ENCODE measurements at places on chromosomes 7 and 10.
A peak's percentile ranks its signal among the peaks of the same experiment; 100 is the strongest.

DNA sequence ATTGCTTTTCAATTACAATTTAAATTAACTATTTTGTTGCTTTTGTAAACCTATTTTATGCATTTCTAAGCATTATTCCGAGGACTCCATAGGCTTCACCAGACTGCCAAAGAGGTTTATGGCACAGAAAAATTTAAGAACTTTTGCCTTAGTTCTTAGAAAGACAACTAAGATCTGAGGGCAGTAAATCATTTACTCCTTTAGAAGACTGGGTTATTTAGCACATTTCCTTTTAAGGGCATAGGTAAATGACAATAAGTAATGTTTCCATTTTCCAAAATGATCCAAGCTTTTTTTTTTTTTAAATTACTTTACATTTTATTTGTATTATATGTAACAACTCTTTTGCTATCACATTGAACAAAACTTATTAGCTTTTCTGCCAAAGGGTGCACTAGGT, 15.0 kb upstream of the STEAP4 start:
- no peak for DNase-seq

DNA sequence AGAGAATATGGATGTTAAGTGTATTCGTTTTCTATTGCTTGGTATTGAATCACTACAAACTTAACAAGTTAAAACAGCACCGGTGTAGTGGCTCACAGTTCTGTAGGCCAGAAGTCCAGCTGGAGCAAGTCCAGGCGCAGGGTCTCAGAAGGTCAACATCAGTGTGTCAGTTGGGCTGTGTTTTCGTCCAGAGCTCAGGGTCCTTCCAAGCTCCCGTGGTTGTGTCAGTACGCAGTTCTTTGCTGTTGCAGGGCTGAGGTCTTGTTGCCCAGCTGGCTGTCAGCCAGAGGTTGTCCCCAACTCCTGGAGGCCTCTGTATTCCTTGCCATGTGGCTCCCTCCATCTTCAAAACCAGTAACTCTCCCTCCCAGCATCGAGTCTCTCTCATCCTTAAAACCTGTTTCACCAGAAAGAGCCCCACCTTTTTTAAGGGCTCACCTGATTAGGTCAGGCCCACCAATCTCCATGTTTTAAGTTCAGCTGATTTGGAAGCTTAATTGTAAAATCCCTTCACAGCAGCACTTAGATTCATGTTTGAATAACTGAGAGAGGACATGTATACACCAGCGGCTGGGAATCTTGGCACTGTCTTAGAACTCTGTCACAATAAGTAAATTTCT, 26.8 kb downstream of the ACADSB start:
- DNase-seq, result no peak

DNA sequence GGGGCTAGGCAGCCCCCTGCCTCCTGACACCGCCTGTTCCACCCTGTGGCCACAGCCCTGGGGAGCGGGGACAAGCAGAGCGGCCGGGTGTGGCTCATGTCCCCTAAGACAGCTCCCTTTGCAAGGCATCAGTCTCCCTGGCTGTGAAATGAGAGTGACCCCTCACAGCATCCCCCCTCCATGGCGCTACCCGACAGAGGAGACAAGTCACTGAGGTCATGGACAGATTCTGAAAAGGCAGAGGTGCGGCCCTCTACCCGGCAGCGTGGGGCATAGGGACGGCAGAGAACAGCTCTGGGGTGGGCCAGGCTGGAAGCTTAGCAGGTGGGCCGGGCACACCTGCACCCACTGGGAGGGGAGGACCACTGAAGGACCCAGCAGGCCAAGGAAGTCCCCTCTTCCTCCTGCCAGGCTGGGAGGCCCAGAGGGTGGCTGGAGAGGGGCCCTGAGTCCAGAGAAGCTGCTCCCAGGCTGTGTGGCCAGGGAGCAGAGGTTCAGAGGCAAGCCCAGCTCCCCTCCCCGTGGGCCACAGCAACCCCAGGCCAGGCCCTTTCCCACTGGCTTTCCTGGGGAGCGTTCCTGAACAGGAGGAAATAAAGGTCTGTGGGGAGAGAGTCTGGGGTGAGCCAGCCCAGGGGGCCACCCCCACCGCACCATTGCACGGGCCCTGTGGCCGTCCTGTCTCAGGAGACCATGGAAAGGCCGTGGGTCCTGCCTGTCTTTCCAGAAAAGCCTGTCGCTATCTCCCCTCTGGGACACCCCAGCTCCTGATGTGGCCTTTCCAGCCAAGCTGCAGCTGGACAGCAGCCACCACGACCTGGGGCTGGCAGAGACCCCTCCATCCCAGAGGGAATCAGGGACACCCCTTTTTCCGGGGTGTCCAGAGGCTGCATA, 1.7 kb downstream of the ADAP1 start:
- DNase-seq, result no peak

- DNase-seq, result no peak
Observed at GRCh38 chr10:124281666-124282065, 137.1 kb downstream of the OAT start.

DNA sequence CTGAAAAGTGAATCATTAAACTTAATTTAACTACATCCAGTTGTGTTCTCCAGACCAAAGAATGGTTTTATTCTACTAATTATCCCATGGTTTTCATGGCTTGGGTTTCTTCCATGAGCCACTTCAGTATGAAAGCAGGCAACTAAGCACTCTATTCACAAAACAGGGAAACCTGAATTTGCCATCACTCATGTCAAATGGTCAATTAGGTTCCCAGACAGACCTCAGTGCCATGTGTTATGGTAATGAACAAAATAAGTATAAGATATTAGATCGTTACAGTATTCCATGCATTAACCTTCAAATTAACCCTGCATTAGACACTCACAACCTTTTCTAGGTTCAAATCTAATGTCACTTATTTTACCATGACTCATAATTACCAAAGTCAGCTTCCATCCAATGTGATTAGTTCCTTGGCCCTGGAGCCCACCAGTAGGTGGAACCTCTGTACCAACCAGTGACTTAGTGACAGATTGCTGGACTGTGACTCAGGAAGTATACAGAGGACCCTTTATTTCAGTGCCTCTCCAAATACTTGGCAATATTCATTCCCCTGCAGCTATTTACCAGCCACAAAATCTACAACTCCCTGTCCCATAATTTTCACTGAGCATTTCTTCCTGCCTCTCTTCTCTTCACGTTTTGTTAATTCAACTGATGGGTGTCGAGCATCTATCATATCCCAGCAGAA, 1270.2 kb upstream of the SORCS1 start:
- DNase-seq, result no peak

- DNase-seq, result no peak
Observed at GRCh38 chr10:124707551-124707950, 36.6 kb downstream of the FAM53B start.

DNA sequence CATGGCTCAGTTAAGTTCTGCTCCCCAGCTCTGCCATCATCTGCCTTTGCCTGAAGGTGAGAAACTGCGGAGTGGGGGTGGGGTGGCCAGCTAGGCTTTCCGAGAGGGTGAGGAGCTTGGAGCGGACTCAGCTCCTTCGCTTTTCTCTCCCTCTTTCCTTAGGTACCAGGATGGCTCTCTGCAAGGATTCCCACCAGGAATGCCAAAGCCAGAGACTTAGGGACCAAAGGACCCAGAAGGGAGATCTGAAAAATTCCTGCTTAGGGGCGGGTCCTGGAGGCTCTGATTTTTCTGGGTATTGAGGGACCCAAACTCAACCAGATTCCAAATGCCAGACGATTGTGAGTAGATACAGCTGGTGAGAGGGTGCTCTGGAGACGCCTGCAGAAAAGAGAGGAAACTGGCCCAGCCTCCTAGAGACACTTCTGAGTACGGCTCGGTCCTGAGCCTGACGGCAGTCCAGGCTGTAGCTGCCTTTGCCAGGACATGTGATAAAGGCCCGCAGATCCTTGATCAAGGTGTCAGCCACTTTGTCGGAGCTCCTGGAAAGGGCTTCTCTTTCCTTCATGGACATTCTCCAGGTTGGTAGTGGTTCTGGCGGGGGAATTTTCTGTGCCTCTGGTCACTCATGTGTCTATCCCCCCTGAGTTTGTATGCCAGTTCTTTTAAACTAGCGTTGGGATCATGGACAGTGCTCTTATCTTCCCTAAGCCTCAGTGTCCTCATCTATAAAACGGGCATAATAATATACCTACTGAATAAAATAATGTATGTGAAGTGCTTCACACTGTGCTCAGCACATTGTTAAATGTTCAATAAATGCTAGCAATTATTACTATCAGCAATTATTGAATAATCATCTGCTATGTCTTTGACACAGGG, 42.5 kb upstream of the BTRC start:
- DNase-seq, result no peak

GRCh38 chr10:101797403-101798059, 14.3 kb upstream of the NPM3 start:
- DNase-seq, result no peak

- DNase-seq, result peak; percentile 49
Observed at GRCh38 chr10:103295374-103296015, 18.6 kb downstream of the INA start.

DNA sequence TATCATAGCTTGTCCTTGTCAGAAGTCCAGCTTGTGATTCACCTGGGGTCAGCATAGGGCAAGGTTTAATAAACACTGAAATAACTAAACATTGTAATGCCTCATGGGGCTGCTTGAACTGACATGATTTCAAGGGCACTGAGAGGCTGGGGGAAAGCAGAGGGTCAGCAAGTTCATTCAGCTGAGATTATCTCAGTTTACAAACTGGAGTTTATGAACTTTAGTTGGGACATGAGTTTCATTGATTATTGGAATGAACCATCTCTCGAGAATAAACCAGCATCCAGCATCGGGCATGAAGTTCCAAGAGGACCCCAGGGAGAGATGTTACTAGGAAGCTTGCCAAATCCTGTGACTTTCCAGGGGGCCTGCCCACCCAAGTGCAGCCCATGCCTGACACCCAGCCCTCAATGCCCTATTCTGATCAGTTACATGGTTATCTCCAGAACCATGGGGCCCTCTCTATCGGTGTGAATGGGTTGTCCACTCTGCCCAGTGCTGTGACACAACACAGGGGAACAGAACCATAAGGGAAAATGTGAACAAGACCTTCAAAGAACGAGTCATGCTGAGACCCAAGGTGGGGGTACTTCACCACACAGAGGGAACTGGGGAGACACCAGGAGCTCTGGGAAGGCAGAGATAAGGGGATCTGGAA, 7.9 kb upstream of the CYP3A7 start:
- DNase-seq, result no peak

GRCh38 chr7:158815083-158815799, 14.1 kb downstream of the ESYT2 start:
- DNase-seq, result no peak

DNA sequence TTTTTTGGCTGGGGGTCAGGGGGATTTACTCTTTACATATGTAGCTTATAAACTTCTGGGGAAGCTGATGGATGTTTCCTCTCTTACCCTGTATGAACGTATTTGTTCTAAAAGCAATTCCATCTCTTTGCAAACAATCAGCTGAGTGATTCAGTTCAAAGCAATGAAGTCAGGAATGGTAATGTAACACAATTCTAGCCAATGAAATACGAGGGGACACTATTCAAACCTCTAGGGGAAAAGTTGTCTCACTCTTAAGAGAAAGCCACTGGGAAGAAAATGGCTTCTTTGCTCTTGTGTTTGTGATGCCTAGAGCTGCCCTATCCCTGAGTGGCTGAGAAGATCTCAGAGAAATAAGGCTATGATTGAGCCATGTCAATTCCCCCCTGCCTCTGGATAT, 134.8 kb upstream of the SEMA3C start:
- DNase-seq, result no peak

- DNase-seq, result no peak
Observed at GRCh38 chr10:97656777-97657176, 16.3 kb downstream of the PI4K2A start.

DNA sequence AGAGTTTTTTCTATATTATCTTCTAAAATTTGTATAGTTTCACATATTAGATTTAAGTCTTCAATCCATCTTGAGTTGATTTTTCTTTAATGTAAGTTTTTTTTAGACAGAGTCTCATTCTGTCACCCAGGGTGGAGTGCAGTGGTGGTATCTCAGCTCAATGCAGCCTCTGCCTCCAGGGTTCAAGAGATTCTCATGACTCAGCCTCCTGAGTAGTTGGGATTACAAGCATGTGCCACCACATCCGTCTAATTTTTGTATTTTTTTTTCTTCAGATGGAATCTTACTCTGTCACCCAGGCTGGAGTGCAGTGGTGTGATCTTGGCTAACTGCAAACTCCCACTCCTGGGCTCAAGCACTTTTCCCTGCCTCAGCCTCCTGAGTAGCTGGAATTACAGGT, 143.4 kb upstream of the ZNF92 start:
- DNase-seq, result no peak

- DNase-seq, result no peak
Observed at GRCh38 chr7:117873310-117874190, at the start of gene CTTNBP2. Gene CTTNBP2, minus strand, starts transcription at chr7:117873441. Its CDS starts 26 bp downstream, at chr7:117873415.

DNA sequence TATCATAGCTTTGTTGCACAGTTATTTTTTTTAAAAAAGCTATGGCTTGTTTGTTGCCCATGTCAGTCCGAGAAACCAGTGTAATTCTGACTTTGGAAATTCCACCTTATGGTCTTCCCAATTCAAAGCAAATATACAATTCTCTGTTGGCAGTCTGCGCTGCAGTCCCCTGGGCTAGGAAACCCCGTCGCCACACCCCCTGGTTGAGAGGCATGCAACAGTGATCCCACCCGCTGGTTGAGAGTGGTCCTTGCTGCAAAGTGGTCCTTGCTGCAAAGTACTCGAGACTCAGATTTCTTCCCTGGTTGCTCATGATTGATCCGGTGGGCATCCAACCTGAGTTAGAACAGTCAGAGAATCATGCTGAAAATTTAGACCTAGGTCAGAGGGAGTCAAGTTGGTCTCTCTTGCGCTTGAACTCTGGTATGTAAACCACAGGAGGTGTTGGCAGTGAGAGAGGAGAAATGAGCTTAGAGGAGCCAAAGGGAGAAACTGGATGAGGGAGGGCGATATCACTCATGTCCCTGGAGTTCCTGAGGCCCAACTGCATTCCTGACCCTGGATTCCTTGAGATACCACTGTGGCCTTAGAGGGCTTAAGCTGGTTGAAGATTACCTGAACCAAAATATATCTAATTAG, 45.0 kb upstream of the STK17A start:
- no peak for DNase-seq

- DNase-seq, result no peak
Observed at GRCh38 chr7:72161534-72161933, 250.6 kb downstream of the CALN1 start.

- DNase-seq, result no peak
Observed at GRCh38 chr7:73885975-73886798, 25.2 kb downstream of the TMEM270 start.

GRCh38 chr10:30463944-30464451, 30.0 kb downstream of the MAP3K8 start:
- DNase-seq, result no peak

DNA sequence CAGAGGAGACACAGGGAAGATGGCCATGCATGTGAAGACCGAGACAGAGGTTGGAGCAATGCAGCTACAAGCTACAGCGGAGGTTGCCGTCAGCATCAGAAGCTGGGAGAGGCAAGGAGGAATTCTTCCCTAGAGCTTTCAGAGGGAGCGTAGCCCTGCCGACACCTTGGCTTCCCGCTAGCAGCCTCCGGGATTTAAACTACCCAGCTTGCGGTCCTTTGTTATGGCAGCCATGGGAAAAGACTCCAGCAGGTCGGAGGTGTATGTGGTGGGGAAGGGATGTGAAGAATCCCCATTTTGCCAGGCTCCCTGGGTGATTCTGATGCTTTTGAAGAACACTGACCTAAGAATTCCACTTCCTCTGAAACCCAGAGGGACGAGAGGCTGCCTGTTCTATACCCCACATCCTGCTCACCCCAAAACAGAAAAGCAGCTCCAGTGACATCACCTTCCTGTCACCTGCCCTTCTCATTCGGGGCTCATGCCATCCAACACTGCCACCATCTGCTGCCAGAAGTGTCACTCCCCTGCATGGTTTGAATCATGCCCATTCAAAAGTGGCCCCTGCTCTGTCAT, 3.3 kb upstream of the SEPHS1 start:
- DNase-seq, result no peak

GRCh38 chr10:13328126-13328525, 20.0 kb downstream of the SEPHS1 start:
- no peak for DNase-seq

All from GM04503 (cell line).